Renal pelvis (tissue), 12 donors: ENCODE measurements at places on chromosomes 7 and 10. TPM values are rescaled to one million over a fixed set of nuclear protein-coding genes. Genes with fewer than 3 reads are reported as not detected.

ADAM12 gene
- polyA plus RNA-seq: 19.7 TPM

DNA sequence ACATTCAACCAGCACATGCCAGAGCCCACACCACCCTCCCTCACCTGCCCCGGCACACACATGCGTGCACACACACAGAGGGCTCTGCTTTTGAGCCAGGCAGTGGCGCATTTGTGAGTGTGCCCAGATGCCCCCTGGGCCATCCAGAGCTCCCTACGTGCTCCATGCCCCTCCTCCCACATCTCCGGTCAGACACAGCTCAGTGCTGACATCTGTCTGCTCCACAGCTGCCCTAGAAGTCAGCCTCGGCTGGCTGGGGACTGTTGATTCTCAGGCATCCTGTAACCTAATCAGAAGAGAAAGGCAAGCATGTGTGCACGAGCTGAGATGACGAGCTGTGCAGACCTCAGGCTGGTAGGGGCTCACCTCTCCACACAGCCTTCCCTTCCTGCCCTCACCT lies 135.1 kb downstream of the ZMIZ1 start:
- DNase-seq: peak; percentile 84

DNA sequence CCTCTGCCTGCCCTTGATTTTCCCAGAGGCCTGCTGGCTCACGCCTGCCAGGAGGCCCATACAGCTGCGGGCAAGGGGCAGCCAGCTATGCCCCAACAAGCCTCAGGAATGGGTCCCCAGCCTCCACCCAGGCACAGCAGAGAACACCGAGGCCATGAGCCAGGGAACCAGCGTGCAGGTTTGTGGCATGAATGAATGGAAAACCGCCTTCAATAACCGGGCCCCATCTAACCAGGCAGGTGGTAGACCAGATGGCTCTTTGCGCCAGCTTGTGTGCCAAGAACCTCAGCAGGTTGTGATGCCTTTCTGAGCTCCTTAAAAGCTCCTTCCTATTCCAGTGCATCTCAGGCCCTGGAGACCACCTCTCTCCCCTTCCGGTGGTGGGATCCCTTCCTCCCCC lies 50.2 kb downstream of the ELFN1 start:
- no peak for DNase-seq

DNA sequence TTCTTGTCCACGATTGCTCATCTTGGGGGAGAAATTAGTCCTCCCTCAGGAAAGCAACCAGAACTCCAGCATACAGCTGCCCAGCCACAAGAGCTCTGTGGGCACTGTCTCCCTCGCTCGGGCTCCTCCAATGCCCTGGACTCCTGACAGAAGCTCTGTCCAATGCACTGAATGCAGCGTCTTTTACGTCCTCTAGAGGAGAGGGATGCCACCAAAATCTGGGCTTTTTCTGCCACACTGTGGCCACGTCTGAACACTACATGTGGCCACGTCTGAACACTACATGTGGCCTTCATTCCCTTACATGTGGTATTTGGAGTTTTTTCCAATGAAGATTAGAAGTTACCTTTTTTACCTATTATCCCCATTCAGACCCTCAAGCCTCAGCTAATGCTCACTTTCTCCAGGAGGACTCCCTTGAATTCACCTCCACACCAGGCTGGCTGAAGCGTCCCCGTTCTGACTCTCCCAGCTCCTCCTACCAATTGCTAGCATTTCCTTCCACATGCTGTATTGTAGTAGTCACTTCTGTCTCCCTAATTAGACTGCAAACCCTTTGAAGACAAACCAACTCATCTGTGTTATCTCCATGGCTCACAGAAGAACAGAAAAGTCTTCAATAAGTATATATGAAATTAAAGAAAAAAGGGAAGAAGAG lies 134.3 kb upstream of the PDE1C start:
- DNase-seq: peak; percentile 67

GRCh38 chr7:127803626-127804025 lies 151.6 kb downstream of the SND1 start:
- DNase-seq: no peak

GRCh38 chr10:72685264-72685921 lies 6.5 kb upstream of the MCU start:
- DNase-seq: no peak

DNA sequence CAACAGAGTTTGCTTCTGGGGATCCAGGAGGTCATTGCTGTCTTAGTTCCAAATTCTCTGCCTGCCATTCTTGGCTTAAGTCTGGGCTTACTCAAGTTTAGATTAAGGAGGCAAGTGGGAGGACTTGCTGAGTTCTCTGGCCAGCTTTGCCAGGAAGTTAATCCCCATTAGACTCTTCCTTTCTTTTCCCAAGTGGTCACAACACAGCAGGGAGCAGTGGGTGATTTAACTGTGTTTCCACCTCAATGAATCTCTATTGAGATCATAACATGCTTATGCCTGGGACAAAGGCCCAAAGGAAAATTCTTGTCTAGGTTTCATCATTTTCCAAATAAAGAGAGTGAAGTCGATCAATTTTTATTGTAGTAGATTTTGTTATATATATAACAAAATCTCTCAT lies 1159.6 kb downstream of the SORCS3 start:
- no peak for DNase-seq

CXCL12 gene
- polyA plus RNA-seq: 364 TPM

GRCh38 chr10:7532723-7533498 lies 122.1 kb upstream of the SFMBT2 start:
- peak; percentile 44 for DNase-seq

LBX1 gene
- polyA plus RNA-seq: 0.07 TPM
